ENCODE measurements at places on chromosomes 3 and 15.

- DNase-seq, result no peak
Observed at GRCh38 chr3:188760408-188760807, 411.4 kb upstream of the TPRG1 start.

DNA sequence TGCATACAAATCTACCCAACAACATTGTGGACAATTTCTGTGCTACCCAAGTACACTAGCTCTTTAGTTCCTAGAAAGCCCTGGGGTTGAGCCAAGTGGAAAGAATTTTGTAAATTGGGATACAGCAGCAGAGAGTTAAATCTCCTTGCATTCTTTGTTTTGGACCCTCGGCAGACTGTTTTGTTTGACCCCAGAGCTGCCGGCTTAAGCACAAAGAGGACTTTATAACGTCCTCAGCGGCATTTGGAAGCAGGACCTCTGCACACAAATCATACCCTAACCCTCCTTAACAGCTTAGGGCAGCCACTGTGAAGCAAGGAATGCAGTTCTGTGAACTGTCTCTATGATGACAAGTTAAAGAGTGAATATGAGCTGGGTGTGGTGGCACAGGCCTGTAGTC lies 415.3 kb downstream of the CNTN4 start:
- no peak for DNase-seq

- no peak for DNase-seq
Observed at GRCh38 chr3:137105277-137105977, 147.6 kb downstream of the IL20RB start.

DNA sequence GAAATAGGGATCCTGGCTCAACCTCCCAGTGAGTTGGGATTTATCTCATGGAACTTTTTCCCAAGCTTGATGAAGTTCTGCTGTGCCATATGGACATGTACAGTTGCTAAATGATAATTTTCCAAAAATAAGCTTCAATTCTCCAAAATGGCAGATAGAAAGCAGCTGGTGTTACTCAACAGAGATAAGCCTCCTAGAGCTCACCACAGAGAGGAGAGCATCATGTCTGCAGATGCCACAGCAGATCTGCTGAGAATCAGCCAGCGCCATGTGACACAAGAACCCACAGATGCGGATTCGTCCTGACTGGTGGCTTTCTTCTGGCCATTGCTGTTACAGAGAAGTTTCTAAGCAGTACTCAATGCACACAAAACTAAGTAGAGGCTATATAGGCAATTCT lies 50.6 kb downstream of the AGTR1 start:
- DNase-seq, result no peak

- no peak for DNase-seq
Observed at GRCh38 chr3:53122255-53122932, 7.8 kb downstream of the RFT1 start.

DNA sequence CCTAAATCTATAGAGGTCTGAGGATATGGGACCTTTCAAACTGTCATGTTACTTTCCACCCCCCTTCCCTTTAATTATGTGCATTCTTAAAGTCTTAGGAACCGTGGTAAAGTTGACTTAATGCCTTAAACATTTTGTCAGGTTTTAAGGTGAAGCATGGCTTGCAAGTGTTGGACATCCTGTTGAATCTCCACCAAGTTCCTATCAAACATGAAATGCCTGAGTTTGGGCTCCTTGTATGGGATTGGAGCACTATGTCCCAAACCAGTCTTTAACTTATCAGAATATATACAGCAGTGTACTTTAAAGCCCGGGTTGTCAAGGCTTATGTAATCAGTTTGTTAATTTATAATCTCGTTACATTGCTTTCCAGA lies 1.1 kb downstream of the SNRK start:
- DNase-seq, result no peak

GRCh38 chr15:55615445-55615844 lies 27.3 kb upstream of the PYGO1 start:
- DNase-seq, result no peak

Data from T-helper 2 cell treated with Interferon-gamma antibody and Interleukin-4, amounts not matched to agents 5 μg/mL and 100 μg/mL, for 36 hours (primary cell).